T-helper 22 cell (primary cell): ENCODE measurements at places on chromosomes 1 and 21.

GRCh38 chr1:82704393-82704792, 903.7 kb downstream of the ADGRL2 start:
- no peak for DNase-seq

GRCh38 chr1:219472596-219472995, 140.3 kb downstream of the ZC3H11B start:
- DNase-seq, result no peak

DNA sequence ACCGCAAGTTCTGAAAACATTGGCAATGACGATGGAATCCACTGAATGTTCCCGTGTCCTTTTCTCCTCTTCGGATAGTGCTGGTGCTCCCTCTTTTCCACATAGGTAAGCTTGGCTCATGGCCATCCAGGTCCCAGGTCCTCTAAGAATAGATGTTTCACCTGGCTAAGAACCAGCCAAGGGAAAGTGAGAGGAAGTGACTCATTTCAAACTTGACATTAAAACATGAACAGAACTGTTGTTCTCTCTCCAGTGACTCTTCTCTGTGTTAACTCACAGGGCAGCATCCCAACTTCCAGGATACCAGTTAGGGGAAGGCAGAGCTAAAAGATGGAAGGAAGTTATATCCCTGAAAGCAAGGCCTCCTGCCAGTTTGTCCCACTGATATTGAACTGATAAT, 493.8 kb upstream of the CHRM3 start:
- DNase-seq, result no peak

- no peak for DNase-seq
Observed at GRCh38 chr1:27275696-27276095, 41.3 kb downstream of the WDTC1 start.

- no peak for DNase-seq
Observed at GRCh38 chr1:11985171-11985570, 4.9 kb downstream of the MFN2 start.

DNA sequence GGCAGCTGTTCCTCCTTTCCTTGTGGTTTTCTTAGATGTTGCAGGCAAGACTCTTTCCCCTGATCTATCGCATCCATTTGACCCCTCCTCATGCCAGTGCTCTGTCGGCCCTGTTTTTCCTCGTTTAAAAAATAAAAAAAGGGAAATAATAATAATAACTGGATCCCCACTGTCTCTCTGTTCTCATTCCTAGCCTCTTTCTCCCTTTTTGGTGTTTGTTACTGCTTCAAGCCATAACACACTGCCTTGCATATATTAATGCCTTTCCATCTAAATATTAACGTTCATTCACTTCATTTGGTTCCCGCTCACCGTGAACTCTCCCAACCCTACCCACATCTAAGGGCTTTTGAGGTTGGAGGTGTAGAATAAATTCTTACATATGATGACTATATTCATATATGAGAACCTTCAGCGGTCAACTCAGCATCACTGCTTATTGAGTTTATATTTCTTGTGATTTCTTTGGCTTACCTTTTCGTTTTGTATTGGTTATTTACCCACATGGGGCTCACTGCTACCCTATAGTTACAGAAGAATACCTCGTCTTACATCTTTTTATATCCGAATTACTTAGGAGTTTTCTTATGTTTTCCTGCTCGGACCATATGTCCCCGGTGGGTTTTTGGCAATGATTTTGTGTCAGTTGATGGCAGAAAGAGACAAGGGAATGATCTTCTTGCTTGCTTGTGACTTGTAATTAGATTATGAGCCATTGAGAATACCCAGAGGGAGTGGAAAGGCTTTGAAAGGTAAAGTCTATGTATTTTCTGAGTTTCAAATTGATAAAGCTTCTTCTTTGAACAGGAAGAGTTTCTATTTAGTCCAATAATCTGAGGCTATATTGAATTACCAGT, 805 bp downstream of the ATG4C start:
- no peak for DNase-seq

DNA sequence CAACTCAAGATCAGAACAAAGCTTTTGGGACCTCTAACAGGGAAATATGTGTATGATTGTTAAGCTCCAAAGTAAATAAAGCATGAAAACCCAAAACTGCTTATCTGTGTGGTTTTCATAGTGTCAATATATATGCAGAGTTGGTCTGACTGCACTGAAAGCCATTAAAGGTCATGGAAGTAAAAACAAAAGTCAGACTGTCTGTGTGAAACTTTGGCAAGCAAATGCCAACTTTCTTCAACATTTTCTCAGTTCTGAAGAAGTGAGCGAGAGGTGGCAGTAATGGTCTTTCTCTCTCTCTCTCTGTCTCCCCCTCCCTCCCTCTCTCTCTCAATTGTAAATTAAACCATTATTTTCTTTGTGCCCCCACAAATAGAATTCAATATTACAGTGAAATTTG, 100.1 kb upstream of the S1PR1 start:
- no peak for DNase-seq

DNA sequence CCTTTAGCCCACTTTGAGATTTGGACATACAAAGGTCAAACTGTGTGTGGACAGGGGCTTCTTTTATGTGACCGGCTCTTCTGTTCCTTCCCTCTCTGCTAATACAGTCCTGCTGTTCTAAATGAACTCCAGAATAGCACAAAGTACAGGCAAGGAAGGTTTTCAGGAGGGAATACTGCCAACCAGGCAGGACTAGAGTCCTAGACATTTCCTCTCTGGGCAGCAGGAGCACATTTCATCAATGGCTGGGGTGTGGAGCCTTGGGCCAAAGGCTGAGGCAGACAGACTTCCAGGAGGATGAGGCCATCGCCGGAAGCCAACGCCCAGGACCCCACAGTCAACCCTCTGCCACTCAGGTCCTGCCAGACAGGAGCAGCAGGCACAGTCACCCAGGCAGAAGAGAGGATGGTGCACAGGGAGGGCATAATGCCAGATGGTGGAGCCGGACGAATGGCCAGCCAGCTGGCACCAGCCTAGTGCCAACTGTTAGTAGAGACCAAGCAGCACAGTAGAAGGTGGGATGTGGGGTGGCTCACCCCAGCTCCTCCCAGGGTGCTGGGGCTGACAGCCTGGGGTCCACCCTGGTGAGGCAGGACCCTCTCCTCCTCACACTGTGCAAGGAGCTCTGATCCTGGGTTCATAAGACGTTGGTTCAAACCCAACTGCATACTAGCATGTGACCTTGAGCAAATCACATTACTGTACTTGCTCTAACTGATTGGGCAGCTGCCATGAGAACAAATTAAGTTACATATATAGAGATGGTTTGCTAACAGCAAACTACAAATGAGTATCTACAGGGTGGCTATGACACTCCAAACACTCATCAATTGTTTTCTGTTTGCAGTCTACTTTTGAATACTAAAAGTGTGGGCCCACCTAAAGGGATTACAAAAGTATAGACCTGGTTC, 410.7 kb downstream of the SIPA1L2 start:
- DNase-seq, result no peak

DNA sequence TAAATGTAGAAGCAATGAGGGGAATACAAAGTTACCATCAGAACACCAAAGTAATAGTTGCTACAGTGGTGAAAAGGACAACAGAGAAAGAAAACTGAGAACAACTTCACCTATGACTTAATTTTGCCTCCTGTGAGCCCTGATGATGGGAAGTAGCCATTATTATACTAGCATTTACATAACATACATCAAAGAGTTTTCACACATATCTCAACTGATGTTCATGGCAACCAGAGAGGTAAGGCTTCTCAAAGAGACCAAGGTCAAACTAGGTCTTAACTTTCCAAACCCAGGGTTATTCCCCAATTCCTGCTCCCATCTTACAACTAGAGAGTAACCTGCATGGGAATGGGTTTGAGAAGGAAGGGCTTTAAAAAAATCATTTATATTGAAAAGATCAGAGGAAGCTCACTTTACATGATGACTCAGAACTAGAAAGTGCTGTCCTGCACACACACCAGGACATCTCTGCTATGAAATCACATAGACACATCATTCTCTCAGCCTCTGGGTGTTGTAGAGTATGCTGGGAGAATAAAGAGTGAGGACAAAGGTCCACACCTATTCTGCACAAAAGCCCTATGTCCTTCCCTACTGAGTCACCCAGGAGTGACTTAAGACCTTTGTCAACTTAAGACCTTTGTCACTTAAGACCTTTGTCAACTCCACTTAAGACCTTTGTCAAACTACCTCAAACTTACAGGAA, 179.7 kb downstream of the TNFSF18 start:
- DNase-seq, result no peak

GRCh38 chr1:43041591-43041990, 82.9 kb upstream of the SLC2A1 start:
- no peak for DNase-seq

DNA sequence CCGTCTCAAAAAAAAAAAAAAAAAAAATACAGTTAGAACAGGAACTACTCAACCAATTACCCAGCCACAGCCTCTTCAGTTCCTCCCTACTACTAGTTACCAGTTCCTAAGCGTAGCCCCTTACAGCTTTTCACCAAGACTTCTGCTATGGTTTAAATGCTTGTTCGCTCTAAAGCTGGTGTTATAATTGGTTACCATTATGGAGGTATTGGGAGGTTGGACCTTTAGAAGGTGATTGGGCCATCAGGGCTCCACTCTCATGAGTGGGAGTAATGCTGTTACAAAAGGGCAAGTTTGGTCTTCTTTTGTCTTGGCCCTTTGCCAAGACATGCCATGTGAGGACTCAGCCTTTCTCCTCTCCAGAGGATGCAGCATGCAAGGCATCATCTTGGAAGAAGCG, 3.0 kb upstream of the SMPDL3B start:
- no peak for DNase-seq

DNA sequence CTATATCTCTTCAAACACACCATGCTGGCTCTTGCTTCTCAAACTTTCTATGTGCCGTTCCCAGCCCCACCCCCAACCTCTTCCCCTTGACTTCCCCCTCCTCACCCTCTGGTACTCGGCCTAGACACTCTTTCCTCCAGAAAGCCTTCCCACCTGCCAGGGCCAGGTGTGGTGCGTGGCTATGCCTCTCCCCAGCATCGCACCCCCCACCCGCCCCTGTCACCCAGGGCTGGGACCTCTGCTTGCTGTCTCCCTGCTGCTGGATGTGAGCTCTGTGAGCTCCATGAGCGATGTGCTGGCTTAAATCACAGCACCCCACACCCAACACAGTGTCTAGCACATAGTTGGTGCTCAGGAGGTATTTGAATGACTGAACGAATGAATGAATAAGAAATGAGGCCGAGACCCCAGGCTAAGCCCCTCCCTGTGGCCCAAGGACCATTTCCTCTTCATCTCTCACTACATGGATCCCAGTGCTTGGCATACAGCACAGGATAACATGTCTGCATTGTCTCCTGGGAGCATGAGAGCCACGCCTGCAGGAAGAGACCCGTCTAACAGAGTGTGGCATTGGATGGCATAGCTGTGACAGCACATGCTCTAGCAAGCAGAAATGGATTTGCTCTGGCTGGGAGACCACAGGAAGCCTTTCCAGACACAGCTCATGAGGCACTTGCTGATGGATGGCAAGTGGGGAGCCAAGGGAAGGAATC, 19.7 kb downstream of the TNNT2 start:
- no peak for DNase-seq

DNA sequence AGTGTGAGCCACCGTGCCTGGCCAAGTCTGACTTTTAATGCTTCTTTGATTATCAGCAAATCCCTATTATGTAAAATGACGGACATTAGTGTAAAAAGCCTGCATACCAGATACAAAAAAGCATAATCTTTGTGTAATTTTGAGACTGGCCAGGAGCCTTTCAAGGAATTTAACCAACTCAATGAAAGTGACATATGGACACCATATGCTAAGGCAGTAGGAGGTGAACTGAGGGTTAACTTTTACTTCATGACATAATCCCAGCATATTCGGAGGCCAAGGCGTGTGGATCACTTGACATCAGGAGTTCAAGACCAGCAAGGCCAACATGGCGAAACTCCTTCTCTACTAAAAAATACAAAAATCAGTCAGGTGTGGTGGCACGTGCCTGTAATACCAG, 94.6 kb downstream of the EIF4G3 start:
- DNase-seq, result no peak

GRCh38 chr1:150808121-150808520, at the start of gene CTSK:
Gene CTSK (minus strand): TSS chr1:150808260. CDS start chr1:150806805, 1,455 bp downstream.
- no peak for DNase-seq

DNA sequence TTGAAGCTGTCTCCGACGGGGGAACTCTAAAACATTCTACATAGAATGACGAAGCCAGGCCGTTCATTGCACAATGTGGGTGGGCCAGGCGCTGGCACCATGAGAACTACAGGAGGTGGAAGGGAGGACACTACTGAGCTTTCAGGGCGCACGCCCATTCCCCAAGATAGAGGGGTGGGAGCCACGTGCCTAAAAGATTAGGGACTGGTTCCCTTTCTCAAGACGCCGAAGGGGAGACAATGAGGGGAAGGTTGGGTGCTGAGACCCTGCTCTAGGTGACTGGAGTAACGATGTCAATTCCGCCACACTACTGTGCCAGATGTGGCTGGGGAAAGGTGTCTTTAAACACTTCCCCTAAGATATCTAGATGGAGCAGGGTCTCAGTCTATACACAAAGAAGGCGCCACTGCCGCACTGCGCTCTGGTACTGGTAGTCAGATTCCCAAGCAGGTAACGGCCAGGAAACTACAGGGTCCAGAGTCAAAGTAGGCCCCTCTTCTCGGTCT, 782 bp downstream of the CSDE1 start:
- no peak for DNase-seq

DNA sequence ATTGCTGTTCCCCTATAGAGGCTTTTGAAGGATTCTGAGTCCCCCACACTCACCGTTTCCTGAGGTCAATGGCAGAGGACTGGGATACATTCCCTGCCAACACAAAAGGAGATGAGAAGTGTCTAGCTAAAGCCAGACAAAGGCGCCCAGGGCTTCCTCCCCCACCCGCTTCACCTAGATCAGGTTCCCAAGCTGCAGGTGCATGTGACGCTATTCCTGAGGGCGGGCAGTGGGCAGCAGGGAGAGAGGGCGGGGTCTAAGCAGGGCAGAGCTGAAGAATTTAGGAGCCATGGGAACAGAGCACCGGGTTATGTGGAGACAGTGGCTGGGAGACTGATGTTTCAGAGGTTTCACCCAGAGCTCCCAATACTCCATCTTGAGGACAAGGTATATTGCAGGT, 6.0 kb upstream of the ARHGEF2 start:
- DNase-seq, result no peak

DNA sequence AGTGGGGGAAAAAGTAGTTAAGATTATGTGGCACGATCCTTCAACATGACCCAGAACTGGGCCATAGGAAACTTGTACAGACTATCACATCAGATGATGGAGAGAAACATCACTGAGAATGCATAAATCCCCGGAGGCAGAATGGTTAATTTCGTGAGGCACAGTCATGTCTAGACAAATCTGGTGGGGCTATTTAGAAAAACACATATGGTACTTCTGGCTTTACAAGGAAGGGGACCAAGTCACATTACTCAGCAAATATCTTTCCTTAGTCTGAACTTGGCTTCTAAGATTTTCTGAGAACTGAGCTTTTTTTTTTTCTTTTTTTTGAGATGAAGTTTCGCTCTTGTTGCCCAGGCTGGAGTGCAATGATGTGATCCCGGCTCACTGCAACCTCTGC, 9.2 kb upstream of the UQCRHL start:
- DNase-seq, result no peak

- no peak for DNase-seq
Observed at GRCh38 chr1:18265641-18266040, 158.0 kb downstream of the IGSF21 start.

GRCh38 chr1:180175806-180176205, 21.1 kb downstream of the QSOX1 start:
- no peak for DNase-seq
